ENCODE measurements at places on chromosomes 4 and X. TPM values are rescaled to one million over a fixed set of nuclear protein-coding genes. Genes with fewer than 3 reads are reported as not detected.

- H3K4me3 ChIP-seq: no peak overlapping the region
- H3K4me1 ChIP-seq: no peaks in the 10 kb centered on the region
- no peaks in the 10 kb centered on the region for H3K27me3 ChIP-seq
- DNase-seq: no peak
- no peak overlapping the region for H3K27ac ChIP-seq
These were observed 25.1 kb upstream of the HS6ST2 start for GRCh38 chrX:132983496-132983895.

DNA sequence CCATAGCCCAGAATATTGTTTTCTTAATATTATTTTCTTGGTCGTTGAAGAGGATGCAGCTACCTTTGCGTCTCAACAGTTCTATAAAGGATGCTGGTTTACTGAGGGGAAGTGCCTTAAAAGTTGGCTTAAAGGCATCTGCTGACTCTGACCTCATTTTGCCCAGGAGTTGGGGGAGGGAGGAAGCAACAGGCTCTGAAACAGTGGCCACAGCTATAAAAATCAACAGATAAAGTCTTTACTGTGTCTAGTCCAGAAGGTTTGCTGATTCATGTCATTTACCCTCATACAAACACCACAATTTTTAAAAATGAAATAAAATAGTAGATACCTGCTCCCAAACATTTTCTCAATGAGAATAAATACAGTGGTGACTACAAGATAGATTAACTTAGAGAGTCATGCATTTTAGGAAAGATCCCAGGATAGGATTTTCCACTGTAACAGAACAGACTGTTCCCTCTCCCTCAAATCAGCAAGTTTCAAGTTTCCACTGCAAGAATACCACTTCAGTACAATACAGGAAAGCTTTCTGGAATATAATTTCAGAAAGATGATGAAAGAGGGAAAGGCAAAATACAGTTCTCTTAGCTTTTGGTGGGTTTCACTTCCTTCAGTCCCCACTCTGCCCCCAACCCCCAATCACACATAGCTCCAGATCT lies 1.9 kb downstream of the PHKA1 start:
- H3K27ac ChIP-seq: no peak overlapping the region
- no peak for DNase-seq
- no peaks in the 10 kb centered on the region for H3K27me3 ChIP-seq
- H3K36me3 ChIP-seq: no peaks in the 10 kb centered on the region

DNA sequence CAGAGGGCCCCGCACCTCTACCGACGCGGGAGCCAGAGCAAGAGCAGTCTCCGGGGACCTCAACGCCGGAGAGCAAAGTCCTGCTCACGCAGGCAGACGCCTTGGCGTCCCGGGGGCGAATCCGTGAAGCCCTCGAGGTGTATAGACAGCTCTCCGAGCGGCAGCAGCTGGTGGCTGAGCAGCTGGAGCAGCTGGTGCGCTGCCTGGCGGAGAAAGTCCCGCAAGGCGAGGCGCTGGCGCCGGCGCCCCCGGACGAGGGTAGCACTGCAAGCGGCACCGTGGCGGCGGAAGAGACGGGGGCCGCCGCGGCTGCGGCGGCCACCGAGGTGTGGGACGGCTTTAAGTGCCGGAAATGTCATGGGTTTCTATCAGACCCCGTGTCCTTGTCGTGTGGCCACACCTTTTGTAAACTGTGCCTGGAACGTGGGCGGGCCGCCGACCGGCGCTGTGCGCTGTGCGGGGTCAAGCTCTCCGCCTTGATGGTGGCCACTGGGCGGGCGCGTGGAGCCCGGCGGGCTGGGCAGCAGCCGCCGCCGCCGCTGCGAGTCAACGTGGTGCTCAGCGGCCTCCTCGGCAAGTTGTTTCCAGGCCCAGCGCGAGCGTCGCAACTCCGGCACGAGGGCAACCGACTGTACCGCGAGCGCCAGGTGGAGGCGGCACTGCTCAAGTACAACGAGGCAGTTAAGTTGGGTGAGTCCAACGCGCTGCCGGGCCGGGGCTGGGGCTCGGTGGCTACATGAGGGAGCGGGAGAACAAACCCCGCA lies 672 bp downstream of the LONRF3 start:
- H3K27ac ChIP-seq: peak overlapping the region; percentile 84
- H3K27me3 ChIP-seq: no peaks in the 10 kb centered on the region
- no peaks in the 10 kb centered on the region for H3K36me3 ChIP-seq
- H3K4me1 ChIP-seq: peaks cover 16% of the 10 kb centered on the region

DNA sequence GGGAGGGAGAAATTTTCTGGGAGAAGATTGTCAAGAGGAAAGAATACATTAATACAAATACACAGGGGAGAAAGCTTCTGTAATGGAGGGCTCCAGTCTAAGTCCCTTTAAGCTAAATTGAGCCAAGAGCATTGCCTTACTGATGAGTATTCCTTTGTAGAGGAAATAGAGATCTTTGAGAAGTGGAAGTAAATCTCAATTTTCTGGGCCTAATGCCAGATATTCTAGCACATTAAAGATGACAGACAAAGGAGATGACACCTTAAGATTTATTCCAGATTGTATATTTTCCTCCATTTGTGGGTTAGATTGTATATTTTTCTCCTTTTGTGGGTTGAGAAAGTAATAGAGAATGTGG lies 28.5 kb upstream of the SMAD1 start:
- no peak overlapping the region for H3K4me3 ChIP-seq
- H3K4me1 ChIP-seq: no peaks in the 10 kb centered on the region
- DNase-seq: no peak
- H3K27ac ChIP-seq: no peak overlapping the region
- no peaks in the 10 kb centered on the region for H3K36me3 ChIP-seq
- H3K27me3 ChIP-seq: no peaks in the 10 kb centered on the region

- H3K4me1 ChIP-seq: no peaks in the 10 kb centered on the region
- H3K4me3 ChIP-seq: no peak overlapping the region
- no peak overlapping the region for H3K27ac ChIP-seq
- H3K27me3 ChIP-seq: no peaks in the 10 kb centered on the region
- H3K36me3 ChIP-seq: peaks cover 9% of the 10 kb centered on the region
These were observed 74.1 kb downstream of the SLC10A6 start for GRCh38 chr4:86775061-86775460.

DNA sequence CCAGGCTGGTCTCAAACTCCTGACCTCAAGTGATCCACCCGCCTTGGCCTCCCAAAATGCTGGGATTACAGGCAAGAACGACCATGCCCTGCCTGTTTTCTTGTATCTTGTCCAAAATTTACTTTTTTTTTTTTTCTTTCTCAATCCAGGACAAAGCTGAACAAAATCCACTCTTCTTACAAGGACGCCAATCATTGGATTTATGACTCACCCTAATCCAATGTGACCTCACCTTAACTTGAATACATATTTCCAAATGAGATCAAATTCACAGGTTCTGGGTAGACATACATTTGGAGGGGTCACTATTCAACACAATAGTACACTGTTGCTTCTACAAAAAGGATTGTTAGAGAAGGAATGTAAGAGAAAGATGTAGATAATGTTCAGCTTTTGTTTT lies 18.0 kb upstream of the TSR2 start:
- no peaks in the 10 kb centered on the region for H3K36me3 ChIP-seq
- no peak overlapping the region for H3K4me3 ChIP-seq
- DNase-seq: no peak
- H3K27me3 ChIP-seq: no peaks in the 10 kb centered on the region
- H3K4me1 ChIP-seq: no peaks in the 10 kb centered on the region

- H3K27ac ChIP-seq: no peak overlapping the region
- no peak overlapping the region for H3K4me3 ChIP-seq
- no peaks in the 10 kb centered on the region for H3K4me1 ChIP-seq
- H3K36me3 ChIP-seq: no peaks in the 10 kb centered on the region
These were observed 22.9 kb downstream of the PLRG1 start for GRCh38 chr4:154527308-154527707.

- no peak for DNase-seq
- H3K4me1 ChIP-seq: no peaks in the 10 kb centered on the region
- no peak overlapping the region for H3K27ac ChIP-seq
- no peak overlapping the region for H3K4me3 ChIP-seq
These were observed 33.0 kb downstream of the MTHFD2L start for GRCh38 chr4:74190919-74191397.

GRCh38 chrX:34562006-34562405 lies 95.1 kb downstream of the TMEM47 start:
- H3K36me3 ChIP-seq: no peaks in the 10 kb centered on the region
- no peaks in the 10 kb centered on the region for H3K27me3 ChIP-seq
- H3K4me3 ChIP-seq: no peak overlapping the region
- no peaks in the 10 kb centered on the region for H3K4me1 ChIP-seq

GRCh38 chrX:109345856-109346255 lies 136.0 kb downstream of the GUCY2F start:
- no peak for DNase-seq
- H3K36me3 ChIP-seq: no peaks in the 10 kb centered on the region

DNA sequence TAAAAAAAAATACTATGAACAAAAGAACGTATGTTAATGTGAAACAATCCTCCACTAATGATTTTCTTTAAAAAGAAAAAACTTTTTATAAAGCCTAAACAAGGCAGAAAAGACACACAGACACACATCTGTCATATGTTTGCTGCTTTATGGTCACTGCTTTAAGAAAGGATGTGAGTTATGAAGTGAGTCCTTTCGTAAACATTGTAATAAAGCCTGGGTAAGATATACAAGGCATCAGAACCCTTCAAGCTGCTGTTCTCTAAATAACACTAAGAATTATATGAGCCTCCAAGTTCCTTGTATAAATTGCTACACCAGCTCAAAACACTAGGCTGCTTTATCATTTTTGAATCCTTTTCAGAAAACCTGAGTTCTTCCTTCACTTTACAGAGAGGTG lies 81.6 kb downstream of the FBXO8 start:
- H3K27ac ChIP-seq: no peak overlapping the region
- H3K27me3 ChIP-seq: no peaks in the 10 kb centered on the region
- no peak for DNase-seq
- no peak overlapping the region for H3K4me3 ChIP-seq
- H3K36me3 ChIP-seq: no peaks in the 10 kb centered on the region

- H3K4me3 ChIP-seq: no peak overlapping the region
- H3K27me3 ChIP-seq: no peaks in the 10 kb centered on the region
- no peaks in the 10 kb centered on the region for H3K4me1 ChIP-seq
- no peak for DNase-seq
These were observed 60.2 kb upstream of the PNPLA4 start for GRCh38 chrX:7987160-7988012.

- peak; percentile 41 for DNase-seq
- H3K27me3 ChIP-seq: no peaks in the 10 kb centered on the region
- H3K4me3 ChIP-seq: no peak overlapping the region
These were observed 8.4 kb upstream of the SORBS2 start for GRCh38 chr4:185820146-185821028.

DNA sequence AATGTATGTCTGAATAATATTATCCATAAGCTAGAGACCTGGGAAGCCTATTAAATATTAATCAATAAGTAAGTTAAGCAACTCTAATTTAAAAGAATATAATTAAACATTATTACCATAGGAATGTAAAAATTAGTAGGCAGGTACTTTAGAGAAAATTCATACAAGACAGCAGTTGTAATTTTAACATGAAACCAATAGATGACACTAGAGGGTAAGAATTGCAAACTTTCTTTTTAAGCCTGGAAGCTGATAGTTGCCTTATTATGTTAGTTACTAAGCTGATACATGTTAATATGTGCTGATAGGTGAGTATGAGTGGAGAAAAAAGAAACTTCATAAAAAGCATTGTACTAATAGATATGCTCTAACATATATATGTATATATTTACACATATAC lies 1157.4 kb downstream of the FAM133A start:
- no peak for DNase-seq
- H3K27me3 ChIP-seq: no peaks in the 10 kb centered on the region
- H3K4me3 ChIP-seq: no peak overlapping the region

- no peaks in the 10 kb centered on the region for H3K27me3 ChIP-seq
- no peak overlapping the region for H3K27ac ChIP-seq
- H3K4me1 ChIP-seq: no peaks in the 10 kb centered on the region
These were observed 56.7 kb downstream of the ADGRG2 start for GRCh38 chrX:19065535-19065934.

DNA sequence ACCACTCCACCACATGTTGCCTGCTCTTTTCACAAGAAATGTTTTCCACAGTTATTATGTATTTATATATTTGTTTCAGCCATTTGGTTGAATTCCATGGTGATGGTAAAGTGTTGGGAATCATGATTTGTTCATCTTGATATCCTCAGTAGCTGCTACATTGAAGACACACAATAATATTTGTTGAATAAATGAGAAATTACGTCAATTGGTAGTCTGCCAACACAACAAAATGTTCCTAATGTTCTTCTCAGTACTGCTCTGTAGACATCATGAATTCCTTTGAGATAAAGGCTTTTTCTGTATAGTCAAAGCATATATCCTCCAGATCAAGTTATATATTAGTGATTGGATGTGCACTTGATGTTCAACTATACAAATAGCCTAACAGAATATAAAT lies 29.5 kb downstream of the CXXC4 start:
- H3K36me3 ChIP-seq: no peaks in the 10 kb centered on the region
- H3K4me3 ChIP-seq: no peak overlapping the region
- no peak overlapping the region for H3K27ac ChIP-seq
- H3K27me3 ChIP-seq: no peaks in the 10 kb centered on the region

GRCh38 chr4:143337600-143338287 lies 1.1 kb downstream of the GAB1 start:
- peak; percentile 30 for DNase-seq
- peak overlapping the region; percentile 95 for H3K27ac ChIP-seq
- H3K4me3 ChIP-seq: peak overlapping the region; percentile 85
- peaks cover 26% of the 10 kb centered on the region for H3K4me1 ChIP-seq

GRCh38 chr4:101584306-101584705 lies 206.2 kb upstream of the BANK1 start:
- H3K4me1 ChIP-seq: no peaks in the 10 kb centered on the region
- no peaks in the 10 kb centered on the region for H3K27me3 ChIP-seq
- no peaks in the 10 kb centered on the region for H3K36me3 ChIP-seq
- no peak overlapping the region for H3K4me3 ChIP-seq
- H3K27ac ChIP-seq: no peak overlapping the region

DNA sequence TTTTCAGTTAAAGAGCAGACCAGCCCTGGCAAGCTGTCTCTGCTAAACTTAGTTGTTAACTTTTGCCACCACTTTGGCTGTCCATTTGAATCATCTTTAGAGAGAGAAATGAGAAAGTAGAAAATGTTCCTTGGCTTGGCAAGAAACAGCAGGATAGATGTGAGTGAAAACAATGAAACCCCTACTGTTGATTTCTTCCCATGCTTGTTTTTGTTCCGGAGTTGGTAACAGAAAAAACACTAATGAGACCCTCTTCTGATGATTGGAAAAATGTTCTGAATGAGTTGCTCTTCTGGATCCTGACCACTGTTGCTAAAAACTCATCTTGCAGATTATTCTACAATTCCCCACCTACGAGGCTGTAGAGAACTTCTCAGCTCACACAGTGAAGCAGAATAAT lies 203.3 kb downstream of the MAPK10 start:
- H3K36me3 ChIP-seq: no peaks in the 10 kb centered on the region
- H3K27ac ChIP-seq: no peak overlapping the region
- H3K27me3 ChIP-seq: no peaks in the 10 kb centered on the region
- no peaks in the 10 kb centered on the region for H3K4me1 ChIP-seq
- no peak for DNase-seq

- H3K36me3 ChIP-seq: no peaks in the 10 kb centered on the region
- no peak overlapping the region for H3K27ac ChIP-seq
- H3K4me3 ChIP-seq: no peak overlapping the region
- no peaks in the 10 kb centered on the region for H3K4me1 ChIP-seq
- no peaks in the 10 kb centered on the region for H3K27me3 ChIP-seq
- DNase-seq: no peak
These were observed 72.3 kb downstream of the PAK3 start for GRCh38 chrX:111168314-111168713.

GRCh38 chrX:66163447-66163846 lies 600 bp upstream of the HEPH start:
- no peak overlapping the region for H3K4me3 ChIP-seq
- H3K27me3 ChIP-seq: no peaks in the 10 kb centered on the region
- H3K4me1 ChIP-seq: no peaks in the 10 kb centered on the region
- no peaks in the 10 kb centered on the region for H3K36me3 ChIP-seq

COL4A6 gene
- 3.0 TPM for total RNA-seq

RAB9B gene
- total RNA-seq: 1.0 TPM

IL15 gene
- total RNA-seq: 2.1 TPM

IL2 gene
- total RNA-seq: 1.8 TPM

CCNA2 gene
- 2.1 TPM for total RNA-seq

CWH43 gene
- total RNA-seq: not detected
